ENCODE measurements at places on chromosomes 3 and 15.
A peak's percentile ranks its signal among the peaks of the same experiment; 100 is the strongest.

GRCh38 chr3:77530870-77531269, 491.0 kb downstream of the ROBO2 start:
- DNase-seq: no peak

DNA sequence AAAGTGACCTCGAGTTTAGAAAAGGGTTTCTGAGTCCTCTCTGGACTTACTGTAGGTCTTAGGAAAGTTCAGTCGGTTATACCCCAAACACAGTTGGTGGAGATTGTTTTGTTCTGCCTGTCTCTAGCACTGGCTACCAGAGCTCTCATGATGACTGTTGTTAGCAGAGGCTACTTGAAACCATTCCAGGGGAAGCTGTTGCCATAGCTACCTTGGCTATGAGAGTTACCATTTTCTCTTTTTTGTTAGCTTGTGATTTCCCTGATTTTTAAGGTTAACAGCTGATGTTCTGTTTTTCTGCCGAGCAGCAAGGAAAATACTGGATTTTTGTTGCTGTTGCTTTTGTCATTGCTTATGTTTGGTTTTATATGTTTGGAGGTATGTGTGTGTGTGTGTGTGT, 26.7 kb downstream of the ABHD2 start:
- no peak for DNase-seq

DNA sequence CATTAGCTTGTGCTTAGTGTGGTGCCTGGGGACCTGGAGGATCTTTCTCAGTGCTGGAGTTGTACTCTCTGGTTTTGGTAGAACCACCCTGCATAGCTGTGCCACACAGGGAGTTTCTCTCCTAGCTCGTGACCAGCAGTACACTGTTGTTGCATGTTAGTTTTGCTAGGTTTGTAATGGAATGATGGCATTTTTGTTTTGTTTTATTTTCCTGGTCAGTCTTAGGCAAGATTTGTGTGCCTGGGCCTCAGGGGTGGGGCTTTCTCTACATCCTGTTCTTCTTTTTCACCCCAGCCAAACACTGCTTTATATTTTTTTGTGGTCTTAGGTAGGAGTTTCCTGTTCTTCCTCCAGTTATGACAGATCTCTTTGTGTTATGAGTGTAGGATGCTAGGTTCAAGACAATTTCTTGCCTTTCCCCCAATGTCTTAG, 534.5 kb upstream of the KCNMB2 start:
- peak; percentile 43 for DNase-seq

DNA sequence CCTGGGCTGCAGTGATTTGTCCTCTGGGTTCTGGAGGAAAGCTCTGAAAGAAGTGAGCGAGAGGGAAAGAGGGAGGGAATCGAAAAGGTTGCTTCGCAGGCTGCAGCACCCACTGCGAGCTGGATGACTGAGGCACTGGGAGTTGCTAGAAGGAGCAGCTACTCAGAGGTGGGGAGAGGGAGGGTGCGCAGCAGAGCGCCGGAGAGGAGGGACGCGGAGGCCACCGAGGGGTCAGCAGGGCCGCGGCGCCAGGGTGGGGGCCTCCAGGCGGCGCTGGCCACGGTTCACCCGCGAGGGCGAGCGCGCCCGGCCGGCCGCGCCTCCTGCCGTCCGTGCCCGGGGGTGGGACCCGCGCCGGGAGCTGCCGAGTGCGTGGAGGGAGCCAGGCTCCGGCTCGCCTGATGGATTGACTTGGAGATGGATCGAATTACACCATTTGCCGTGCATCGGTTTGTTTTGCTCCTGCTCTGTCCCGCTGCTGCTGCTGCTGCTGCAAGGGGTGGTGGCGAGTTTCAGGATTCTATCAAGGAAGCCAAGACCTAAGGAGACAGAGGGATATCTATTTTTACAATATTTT, at the start of gene SEMA6D:
SEMA6D (plus strand) TSS at position 470 of the 577 bp plus-strand sequence. CDS start 42,294 bp downstream, outside the sequence.
- DNase-seq: peak; percentile 9

GRCh38 chr3:18354701-18355100, 70.4 kb downstream of the SATB1 start:
- DNase-seq: no peak

GRCh38 chr3:74442068-74442467, 172.4 kb downstream of the CNTN3 start:
- DNase-seq: peak; percentile 16

GRCh38 chr15:82928711-82929110, 23.8 kb downstream of the HOMER2 start:
- DNase-seq: no peak

GRCh38 chr3:136984837-136985236, 27.1 kb downstream of the IL20RB start:
- DNase-seq: peak; percentile 60

DNA sequence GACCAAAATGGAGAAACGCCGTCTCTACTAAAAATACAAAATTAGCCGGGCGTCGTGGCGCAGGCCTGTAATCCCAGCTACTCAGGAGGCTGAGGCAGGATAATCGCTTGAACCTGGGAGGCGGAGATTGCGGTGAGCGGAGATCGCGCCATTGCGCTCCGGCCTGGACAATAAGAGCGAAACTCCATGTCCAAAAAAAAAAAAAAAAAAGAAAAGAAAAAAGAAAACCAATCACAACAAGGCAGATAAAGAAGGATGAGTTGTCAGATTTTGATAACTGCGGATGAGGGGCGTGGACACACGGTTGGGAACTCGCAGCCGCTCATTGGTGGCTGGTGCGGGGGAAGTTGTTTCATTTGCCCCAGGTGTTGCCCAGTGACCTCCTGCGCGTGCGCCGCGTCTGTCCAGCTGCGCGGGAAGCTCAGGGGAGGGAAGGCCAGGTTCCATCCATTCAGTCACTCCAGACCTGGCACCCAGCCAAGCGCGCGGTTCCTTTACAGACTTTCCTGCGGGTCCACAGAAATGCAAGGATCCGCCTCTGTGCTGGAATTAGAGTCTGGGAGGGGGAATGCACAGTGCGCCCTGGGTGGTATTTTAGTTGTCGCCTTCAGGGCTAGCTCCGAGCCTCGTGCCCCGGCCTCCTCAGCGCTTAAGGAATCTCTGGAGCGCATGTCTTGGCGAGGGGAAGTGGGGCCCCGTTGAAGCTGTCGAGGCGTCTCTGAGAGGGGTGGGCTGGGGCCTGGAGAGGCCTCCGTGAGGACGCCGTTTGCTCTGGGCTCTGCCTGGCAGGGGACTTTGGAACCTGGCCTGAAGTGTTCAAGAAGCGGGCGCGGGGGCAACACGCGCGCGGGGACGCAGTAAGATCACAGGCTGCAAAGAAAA, 708 bp upstream of the GCHFR start:
- peak; percentile 66 for DNase-seq

DNA sequence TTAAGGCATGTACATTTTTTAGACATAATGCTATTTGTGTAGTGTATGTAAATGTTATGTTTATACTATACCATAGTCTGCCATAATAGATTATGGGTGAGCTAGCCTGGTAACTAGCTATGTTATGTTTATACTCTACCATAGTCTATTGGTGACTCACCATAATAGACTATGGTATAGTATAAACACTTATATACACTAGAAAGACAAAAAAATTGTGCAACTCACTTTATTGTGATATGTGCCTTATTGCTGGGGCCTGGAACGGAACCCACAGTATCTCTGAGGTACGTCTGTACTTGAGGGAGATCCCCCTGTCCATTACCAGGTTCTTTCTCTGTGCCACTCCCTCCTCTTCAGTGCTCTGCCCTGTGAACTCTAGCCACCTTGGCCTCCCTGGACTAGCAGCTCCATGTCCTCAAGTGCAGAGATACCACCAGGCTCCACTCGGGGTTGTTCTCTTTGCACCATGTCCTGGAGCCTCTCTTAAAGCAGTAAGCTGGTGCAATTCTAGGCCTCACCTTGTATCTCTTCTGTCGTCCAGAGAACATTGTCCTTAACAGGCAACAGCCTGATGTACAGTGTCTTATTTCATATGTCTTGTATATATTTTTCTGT, 60.8 kb upstream of the PXYLP1 start:
- no peak for DNase-seq

DNA sequence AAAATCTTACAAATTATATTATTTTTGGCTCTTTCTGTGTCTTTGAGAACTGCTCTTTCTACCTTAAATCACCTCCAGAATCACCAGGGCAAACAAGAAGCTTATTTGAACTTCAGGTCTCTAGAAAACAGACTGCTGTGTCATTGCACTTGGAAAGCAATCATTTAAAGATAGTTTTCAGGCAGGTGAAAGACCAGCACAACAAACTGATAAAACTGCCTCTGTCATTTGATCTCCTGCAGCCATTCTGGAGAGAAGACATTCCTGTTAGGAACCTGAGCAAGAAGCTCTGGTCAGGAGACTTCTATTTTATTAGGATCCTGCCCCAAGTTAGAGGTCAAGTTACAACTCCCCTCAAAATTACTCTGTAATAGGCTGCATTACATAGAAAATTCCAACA, 50.7 kb upstream of the AP4E1 start:
- no peak for DNase-seq

- no peak for DNase-seq
Observed at GRCh38 chr15:70286113-70286806, 188.5 kb upstream of the TLE3 start.

GRCh38 chr3:119729996-119730395, 27.2 kb downstream of the CFAP91 start:
- no peak for DNase-seq

- no peak for DNase-seq
Observed at GRCh38 chr15:31498756-31499155, 172.1 kb downstream of the KLF13 start.

GRCh38 chr15:82183121-82184031, 79.2 kb downstream of the EFL1 start:
- DNase-seq: no peak

DNA sequence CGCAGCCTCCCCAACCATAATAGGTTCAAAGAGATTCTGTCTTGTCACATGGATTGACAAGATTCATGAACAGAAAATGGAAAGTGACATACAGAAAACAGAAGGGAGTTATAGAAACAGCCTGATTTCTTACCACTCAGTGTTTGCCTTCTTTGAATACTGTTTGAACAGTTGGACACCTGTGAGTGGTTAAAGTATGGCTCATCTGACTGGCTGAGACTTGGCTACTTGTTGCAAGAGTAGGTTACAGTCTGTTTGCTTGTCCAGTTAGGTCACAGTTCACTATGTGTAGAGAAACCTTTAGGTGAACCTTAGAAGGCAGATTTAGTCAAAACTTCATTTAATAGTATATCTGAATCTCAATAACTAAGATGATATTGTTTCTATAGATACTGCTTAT, 1003.9 kb upstream of the EPHA6 start:
- DNase-seq: no peak

GRCh38 chr3:110910346-110910955, 161.2 kb upstream of the NECTIN3 start:
- DNase-seq: no peak

DNA sequence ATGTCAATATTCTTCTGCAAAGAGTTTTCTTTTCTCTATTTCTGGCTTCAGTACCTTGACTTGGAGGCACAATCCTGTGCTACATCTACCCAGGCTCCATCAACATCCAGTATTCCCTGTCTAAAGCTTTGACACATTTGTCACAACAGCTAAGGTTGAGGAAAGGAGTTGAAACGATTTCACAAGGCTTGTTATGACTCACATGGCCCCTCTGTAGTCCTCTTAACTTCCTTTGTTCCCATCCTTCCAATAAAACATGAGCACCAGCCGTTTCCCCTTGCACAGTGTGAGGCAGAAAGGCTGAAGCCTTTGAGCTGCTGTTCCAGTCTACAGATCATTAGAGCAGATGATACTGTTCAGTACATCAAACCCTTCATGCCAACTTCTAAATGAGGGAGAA, 163.0 kb upstream of the TMCO5A start:
- no peak for DNase-seq

- peak; percentile 62 for DNase-seq
Observed at GRCh38 chr3:119225121-119225520, 15.6 kb downstream of the B4GALT4 start.

DNA sequence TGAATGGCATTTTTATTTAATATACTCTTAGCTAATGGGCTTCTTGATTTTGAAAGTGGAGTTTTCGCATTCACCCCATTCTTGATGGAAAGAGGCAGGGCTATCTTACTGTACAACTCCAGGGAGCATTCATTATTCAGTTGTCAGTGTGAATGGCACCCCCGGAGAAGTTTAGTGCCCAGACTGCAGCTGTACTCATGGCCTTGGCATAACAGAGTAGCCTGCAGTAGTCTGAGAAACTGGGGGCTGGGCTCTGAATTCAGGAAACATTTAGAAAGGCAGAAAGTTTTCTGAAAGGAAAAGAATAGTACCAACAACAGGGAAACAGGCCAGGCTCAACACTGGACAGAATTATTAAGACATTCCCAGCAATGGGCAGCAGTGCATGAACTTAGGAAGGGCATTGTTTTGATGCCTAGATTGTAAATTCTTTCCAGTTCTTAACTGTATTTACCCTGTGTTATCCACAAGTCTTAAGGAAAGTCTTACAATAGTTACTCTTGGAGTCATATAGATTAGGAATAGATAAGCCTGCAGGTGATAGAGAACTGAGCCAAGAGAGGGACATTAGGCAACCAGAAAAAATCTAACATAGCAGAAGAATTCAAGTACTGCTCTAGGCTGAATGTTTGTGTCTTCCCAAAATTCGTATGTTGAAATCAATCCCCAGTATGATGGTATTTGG, 44.4 kb downstream of the TIPARP start:
- no peak for DNase-seq

GRCh38 chr3:47225310-47225906, 57.2 kb downstream of the KIF9 start:
- DNase-seq: peak; percentile 42

DNA sequence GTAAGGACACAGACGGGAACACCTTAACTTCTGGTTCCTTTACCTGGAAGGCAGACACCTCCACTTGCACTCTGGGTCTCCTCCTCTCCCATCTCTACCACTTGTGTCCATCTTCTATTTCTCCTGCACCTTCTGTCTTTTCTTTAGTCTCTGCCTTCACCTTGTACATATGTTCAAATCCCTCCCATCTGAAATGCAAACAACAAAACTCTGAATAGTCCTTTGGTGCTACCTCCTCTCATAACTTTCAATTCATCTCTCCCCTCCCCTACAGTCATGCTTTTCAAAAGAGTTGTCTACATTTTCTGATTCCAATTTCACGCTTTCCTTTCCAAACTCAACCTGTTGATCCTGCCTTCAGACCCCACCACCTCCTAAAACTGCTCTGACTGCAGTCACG, 5.3 kb upstream of the CRABP1 start:
- DNase-seq: no peak

DNA sequence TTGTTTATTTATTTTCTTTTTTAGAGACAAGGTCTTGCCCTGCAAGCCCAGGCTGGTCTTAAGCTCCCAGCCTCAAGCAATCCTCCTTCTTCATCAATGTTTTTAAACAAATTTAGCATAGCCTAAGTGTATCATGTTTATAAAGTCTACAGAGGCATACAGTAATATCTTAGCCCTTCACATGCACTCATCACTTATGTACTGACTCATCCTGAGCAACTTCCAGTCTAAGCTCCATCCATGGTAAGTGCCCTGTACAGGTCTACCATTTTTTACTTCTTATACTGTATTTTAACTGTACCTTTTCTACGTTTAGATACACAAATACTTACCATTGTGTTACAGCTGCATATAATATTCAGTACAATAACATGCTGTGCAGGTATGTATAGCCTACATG, 860.0 kb downstream of the FHIT start:
- DNase-seq: no peak

GRCh38 chr15:71424765-71425164, 309.5 kb downstream of the THSD4 start:
- DNase-seq: no peak

Data from hematopoietic multipotent progenitor cell treated with erythropoietin and hydrocortisone succinate and interleukin-3 and kit ligand, for 4 days (in vitro differentiated cells).